ENCODE measurements at places on chromosomes 1 and 21.

GRCh38 chr1:235932090-235932510, 65.4 kb upstream of the LYST start:
- DNase-seq: no peak

DNA sequence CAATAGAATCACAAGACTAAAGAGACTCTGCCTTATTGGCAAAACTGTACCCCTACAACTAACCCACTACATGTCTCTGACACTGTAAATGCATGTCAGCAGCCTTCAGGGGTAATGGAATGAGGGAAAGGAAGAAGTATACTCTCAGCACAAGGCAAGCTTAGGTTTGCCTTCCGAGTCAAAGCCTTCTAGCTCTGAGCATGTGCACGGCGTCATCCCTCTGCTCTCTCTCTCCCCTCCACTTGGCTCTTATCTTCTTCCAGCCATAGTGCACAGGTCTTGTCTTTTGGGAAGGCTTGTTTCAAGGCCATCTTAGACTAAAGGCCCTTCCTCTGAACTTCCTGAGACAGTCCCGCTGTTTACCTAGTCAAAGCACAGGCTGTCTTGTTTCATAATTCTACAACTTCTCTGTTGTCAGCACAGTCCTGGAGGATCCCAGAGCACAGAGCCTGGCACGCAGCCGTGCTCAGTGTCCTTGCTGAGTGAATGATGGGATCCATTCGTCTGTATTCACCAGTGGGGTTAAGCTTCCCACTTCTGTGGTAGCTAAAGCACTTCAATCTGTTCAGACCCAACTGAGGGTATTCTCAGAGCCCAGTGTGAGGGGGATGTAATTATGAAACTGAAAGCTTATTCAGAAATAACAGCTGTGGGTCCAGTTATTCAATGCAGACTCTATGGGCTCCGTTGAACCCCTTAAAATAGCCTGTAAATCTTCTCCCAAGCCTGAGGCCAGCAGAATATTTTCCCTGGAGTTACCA, 166.5 kb upstream of the PLD5 start:
- no peak for DNase-seq

GRCh38 chr1:7555391-7556185, 215.5 kb upstream of the VAMP3 start:
- no peak for DNase-seq

DNA sequence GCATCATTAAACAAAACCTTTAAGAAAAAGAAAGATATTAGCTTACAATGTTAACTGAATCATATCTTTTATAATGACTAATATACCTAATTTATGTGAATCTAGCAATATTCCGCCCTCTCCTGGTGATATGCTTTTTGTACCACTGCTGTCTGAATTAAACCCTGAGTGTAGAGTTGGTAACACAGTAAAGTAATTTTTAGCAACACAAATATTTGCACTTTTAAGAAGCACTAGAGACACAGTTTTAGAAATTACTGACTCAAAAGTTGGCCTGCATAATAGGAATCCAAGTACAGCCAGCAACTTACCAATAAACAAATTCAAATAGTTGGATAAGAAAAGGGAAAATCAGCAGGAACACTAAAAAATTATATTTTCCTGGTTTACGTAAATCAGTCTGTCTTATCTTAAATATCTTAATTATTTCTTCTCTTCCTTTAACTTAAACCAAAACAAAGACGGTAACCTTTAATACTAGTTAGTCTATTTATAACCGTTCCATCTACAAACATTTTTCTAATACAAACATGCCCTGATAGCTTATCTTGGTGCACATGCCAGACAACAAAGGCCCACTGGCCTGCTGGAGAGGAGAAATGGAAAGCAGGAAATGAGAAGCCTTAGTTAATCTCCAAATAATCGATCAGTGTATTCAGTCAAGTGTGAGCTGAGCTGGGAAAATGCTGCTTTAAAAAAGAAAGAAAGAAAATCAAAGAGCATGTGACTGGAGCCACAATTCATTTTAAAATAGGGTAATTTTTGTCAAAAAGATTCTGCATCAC, 246.0 kb downstream of the RERE start:
- no peak for DNase-seq

DNA sequence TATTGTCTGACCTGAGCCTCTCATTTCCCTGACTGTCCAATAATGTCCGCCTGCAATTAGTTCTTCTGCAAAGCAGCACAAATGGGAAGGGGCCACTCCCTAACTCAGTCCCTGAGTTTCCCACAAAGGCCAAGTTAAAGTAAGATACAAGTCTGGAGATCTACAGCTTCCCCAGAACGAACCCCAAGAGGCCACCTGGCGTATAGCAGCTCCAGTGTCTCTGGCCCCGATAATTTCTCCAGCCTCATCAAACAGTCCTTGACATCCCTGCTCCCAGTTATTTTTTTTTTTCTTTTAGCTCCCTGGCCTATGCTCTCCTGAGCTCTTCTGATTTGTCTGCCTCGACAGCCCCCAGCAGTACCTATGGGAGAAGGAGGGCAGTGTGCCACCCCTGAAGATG, 8.1 kb upstream of the ACKR1 start:
- DNase-seq: no peak

DNA sequence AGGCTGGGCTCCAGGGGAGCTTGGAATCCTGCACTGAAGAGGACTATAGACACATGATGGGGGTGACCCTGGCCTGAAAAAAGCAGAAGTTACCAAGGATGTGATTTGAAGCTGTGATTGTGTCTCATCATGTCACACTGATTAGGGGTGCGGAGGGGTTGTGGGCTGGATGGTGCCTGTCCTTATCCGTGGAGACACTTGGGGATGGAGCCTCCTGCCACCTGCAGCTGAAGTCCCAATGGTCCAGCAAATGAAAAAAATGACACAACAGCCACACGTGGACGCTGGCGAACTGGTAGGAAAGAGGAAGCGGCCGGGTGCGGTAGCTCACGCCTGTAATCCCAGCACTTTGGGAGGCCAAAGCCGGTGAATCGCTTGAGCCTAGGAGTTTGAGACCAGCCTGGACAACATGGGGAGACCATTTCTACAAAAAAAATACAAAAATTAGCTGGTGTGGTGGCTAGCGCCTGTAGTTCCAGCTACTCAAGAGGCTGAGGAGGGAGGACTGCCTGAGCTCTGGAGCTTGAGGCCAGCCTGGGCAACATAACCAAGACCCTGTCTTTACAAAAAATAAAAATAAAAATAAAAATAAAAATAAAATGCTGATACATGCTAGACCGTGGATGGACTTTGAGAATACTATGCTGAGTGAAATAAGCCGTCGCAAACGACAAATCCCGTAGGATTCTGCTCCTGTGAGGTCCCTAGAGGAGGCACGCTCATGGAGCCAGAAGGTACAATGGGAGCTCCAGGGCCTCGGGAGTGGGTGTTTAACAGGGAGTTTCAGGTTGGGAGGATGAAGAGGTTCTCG, 838 bp upstream of the IBA57 start:
- no peak for DNase-seq

- no peak for DNase-seq
Measured at GRCh38 chr1:235622936-235623779, 26.4 kb downstream of the GNG4 start.

DNA sequence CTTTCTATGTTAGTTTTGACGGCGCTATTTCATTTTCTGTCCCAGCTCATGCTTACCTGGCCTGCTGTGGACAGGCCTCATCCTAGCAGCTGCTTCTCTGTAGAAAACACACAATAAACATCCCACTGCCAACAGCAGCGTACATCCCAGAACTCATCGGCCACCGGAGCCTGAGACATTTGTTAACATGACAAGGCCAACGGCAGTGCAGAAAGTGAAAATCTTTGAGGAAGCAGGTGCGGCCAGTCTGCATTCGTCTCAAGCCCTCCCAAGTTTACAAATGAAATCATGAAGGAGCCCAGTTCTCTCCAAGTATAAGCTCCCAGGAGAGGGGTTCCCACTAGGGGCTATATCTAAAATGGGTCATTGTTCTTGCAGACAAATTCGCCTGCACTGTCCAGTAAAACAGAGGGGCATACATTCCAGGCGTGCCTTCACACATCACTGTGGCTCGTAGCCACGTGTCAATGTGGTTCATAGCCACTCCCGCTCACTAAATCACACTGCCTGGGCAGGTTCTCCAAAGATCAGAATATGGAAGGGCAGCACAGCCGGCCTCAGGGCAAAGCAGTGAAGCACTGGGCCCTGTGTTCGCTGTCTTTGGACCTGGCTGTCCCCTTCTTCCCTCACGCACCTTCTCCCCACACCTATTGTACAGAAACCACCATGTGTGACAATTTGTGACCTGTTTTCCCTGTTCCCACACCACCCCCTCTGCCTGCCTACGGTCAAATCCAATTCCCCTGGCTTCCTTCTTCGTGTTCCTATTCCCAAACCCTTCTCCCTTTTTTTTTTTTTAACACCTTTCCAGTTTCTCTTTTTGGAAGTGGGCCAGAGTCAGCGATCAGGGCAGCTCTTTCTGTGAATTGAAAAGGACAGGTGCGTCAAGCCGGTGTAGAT, 27.0 kb upstream of the ABCG1 start:
- DNase-seq: no peak

DNA sequence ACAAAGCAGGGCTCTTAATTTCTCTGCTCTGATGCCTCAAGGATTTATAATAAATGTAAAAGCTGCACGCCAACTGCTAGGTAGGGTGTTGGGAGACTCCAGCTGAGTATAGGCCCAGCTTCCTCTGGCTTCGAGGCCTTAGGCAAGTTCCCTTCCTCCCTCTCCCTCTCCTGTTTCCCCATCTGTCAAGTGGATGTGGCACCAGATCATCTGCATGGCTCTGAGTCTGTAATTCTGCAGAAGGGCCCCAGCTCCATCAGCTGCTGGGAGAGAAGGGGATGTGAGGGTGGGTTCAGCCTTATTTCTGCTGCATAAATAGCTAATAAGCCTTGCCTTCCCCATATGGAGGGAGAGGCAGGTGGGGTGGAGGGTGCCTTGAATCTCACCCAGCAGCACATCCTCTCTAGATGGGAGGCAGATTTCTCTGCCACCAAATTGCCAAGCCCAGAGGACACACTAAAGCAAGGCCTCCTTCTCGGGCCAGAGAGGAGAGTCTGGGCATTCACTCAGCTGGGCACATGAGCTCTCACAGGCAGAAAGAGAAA, 3.8 kb downstream of the TRIM62 start:
- DNase-seq: no peak

GRCh38 chr1:92424381-92424780, 62.3 kb downstream of the GFI1 start:
- no peak for DNase-seq

DNA sequence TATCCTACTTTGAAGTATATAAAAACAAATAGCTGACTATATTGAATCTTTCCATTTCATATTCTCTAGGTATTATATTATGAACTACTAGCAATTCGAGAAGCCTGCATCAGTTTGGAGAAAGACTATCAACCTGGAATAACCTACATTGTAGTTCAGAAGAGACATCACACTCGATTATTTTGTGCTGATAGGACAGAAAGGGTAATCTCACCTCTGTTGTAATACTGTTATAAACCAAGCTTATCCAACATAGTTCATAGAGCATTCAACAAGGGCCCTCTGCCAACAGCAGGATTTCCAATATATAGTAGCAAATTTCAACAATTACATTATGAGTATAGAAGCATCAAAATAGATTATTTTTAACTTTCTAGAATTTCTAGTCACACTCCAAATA, 43.7 kb upstream of the TEKT2 start:
- no peak for DNase-seq

DNA sequence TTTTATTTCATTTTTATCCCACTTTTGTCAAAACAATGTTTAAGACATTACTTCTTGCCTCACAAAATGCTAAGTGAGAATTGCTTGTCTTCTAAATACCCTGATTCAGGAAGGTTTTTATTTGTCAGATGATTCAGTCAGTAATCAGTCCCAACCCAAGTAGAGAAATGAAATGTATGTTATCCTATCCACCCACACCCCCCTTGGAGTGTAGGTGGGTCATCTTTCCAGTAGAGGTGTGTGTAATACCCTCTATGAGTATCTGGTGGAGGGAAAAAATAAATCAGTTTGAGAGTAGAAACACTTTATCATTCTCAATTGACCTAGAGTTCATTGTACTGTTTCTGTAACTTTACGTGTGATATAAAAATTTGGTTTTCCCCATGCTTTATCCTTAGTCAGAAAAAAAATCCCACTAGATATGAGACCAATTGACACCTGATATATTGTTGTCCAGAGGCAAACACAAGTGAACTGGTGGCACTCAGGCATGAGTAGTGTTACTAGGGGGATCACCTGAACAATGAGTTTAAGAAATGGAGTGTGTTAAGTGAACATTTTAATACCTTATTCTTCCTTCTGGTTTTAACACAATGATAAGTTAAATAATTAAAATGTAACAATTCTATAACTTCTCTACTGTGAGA, 153.8 kb upstream of the C1orf105 start:
- no peak for DNase-seq

DNA sequence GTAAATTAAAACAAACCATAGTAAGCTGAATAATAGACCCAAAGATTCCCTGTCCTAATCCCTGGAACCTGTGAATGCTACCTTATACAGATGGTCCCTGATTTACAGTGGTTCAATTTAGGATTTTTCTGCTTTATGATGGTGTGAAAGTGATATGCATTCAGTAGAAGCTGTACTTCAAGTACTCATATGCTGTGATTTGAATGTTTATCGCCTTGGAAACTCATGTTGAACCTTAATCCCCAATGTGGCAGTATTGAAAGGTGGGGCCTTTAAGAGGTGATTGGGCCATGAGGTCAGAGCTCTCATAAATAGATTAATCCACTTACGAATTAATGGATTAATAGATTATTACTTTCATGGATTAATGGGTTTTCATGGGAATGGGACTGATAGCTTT, 10.6 kb upstream of the RRP15 start:
- no peak for DNase-seq

DNA sequence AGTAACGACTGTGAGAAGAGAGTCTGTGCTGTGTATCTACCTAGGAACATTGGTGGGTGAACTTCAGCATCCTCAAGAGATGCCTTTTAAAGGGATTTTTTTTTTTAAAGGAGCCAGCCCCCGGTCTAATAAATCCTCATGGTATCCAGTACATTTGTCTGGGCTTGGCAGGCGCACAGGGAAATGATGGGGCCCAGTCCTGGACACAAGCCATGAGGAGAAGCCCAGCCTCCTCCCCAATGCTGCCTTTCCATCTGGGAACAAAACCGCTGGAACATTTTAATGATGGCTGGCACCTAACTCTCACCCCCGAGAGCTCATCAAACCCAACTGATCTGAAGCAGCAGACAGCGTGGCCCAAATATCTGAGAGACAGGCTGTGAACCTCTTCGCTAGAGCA, 64.2 kb downstream of the ACOT7 start:
- DNase-seq: no peak

GRCh38 chr21:45847870-45848269, 133.7 kb upstream of the COL6A1 start:
- no peak for DNase-seq

GRCh38 chr1:67605209-67605780, 79.7 kb upstream of the GADD45A start:
- DNase-seq: no peak

GRCh38 chr1:47211796-47212269, 20.2 kb downstream of the TAL1 start:
- no peak for DNase-seq

GRCh38 chr1:85889870-85890269, 181.6 kb upstream of the ZNHIT6 start:
- no peak for DNase-seq

GRCh38 chr1:11157867-11158266, 31.3 kb upstream of the ANGPTL7 start:
- no peak for DNase-seq

- DNase-seq: no peak
Measured at GRCh38 chr21:41466024-41466820, 40.2 kb downstream of the MX1 start.
